WTC11 (cell line): ENCODE measurements at places on chromosomes 6 and 20.

DNA sequence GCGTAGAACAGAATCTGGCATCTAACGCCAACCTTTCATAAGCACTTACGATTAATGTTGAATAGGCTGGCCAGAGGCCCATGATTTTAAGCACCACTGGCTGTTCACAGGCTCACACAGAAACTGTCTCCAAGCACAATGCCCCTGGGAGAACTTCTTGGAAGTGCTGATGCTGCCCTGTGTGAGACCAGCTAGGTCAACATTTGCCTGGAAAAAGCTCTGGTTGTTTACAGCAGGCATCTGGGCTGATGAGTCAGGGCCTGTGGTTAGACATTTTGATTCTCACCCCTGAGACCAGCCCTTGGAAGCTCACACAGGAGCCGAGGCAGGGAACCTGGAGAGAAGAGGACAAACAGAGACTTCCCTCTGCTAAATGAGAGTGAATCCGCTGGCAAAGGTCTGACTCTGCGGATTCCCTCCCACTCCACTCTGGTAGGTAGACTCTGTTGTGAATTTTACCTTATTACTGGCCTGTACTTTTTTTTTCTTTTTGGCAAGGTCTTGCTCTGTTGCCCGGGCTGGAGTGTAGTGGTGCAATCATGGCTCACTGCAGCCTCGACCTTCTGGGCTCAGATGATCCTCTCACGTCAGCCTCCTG, 6.8 kb upstream of the SULF2 start:
- DNase-seq = no peak

DNA sequence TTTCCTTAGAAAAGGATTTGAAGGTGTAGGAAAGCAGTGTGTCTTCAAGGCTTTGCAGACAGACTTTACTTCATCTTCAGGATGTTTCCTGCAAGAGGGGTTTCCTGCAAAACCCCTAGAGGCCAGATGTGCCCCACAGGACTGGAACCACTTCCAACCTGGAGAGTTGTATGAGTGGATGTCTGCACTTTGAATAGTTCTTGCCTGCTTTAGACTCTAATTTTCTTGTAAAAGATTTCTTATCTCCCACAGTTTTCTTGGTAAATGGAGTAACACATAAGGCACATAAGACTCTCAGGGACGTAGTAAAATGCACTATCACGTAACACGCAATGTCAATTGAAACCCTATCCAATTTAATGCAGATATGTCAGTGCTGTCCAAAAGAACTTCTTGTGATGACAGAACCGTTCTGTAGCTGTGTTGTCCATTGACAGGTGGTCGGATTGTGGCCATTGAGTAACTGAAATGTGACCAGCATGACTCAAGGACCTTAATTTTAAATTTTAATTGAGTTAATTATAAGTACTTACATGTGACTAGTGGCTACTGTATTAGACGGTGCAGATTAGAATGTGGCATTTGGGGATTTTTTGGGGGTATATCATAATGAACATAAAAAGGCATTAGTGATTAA, 118.7 kb downstream of the JARID2 start:
- DNase-seq = no peak

DNA sequence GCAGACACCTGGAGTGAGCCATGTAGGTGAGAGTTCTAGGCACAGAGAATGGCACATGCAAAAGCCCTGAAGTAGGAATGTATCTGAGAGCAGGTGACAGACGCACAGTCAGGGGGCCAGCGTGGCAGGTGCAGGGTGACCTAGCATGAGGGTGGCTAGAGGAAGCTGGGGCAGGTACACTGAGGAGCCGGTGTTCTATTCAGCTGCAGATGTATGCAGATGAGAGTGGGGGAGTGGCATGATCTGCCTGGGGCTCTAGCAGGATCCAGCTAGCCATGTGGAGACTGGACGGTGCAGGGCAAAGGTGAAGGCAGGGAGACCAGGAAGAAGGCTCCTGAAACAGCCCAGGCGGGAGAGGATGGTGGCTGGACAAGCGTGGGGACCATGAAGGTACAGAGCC, 10.7 kb downstream of the PEDS1 start:
- DNase-seq = peak; percentile 73

GRCh38 chr6:145498425-145498824, 236.9 kb downstream of the EPM2A start:
- no peak for DNase-seq

DNA sequence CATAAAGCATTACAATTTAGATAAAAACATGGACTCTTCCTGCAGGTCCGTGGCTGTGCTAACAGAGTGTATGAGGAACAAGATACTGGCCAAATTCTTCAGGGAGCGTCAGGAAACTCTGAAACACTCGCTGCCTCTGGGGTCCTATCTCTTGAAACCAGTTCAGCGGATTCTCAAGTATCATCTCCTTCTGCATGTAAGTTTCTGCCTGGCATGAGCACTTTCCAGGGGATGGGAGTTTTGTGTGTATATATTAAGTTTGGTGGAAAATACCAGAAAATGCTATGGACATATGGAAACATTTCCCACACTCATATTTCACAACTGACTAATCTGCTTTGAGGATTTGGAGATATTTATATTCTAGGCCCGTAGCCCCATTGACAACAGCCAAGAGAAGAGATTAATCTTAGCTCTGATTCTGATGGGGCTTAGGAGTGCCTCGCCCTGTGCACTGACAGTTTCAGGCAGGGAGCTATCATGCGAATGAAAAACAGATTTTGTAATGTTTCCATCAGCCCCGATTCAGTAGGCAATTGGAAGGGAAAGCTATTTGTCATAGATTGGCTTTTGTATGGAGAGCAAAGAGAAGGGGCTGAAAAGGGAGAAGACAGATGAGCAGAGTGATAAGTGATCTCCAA, 64.7 kb upstream of the MTHFD1L start:
- DNase-seq = no peak

DNA sequence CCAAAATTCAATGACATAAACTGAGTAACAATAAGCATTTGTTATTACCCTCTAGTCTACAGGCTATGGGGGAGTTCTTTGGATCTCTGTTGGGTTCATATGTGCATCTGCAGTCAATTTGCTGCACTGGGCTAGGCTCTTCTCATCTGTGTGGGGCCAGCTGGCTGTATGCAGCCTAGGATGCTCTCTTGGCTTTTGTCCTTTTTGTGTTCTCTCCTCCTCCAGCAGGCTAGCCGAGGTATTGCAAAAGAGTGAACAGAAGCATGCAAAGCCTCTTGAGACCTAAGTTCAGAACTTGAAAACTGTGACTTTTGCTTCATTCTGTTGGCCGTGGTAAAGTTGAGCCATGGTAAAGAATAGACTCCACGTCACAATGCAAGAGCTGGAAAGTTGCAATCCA, 62.8 kb upstream of the FOXO3 start:
- peak; percentile 58 for DNase-seq

- DNase-seq = no peak
Measured at GRCh38 chr20:36017048-36017951, 48.9 kb downstream of the CNBD2 start.

DNA sequence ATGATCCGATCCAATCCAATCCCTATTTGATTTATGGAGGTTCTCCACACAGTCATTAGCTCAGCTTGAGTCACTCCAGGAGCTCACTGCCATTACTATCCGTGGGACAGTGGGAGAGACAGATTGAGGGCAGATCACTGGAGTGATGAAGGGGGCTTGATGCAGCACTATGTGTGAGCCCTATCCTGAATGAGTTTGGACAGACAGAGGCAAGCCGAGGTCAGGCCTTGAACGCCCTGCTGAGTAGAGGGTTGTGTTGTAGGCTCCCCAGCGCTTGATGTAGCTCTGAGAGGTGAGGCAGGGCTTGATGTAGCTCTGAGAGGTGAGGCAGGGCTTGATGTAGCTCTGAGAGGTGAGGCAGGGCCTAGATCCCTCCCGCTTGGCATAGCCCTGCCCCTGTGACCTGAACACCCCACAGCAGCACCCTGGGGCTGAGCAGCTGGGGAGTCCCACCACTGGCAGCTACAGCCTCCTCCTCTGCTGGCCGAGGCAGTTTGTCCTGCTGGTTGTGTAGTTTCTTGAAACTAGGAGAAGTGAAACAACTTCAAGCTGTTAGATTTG, 58.7 kb downstream of the ZFAND3 start:
- no peak for DNase-seq

GRCh38 chr20:12989586-12990115, 19.1 kb upstream of the SPTLC3 start:
- no peak for DNase-seq

- DNase-seq = no peak
Measured at GRCh38 chr20:60341062-60341461, 382.8 kb downstream of the CDH26 start.

DNA sequence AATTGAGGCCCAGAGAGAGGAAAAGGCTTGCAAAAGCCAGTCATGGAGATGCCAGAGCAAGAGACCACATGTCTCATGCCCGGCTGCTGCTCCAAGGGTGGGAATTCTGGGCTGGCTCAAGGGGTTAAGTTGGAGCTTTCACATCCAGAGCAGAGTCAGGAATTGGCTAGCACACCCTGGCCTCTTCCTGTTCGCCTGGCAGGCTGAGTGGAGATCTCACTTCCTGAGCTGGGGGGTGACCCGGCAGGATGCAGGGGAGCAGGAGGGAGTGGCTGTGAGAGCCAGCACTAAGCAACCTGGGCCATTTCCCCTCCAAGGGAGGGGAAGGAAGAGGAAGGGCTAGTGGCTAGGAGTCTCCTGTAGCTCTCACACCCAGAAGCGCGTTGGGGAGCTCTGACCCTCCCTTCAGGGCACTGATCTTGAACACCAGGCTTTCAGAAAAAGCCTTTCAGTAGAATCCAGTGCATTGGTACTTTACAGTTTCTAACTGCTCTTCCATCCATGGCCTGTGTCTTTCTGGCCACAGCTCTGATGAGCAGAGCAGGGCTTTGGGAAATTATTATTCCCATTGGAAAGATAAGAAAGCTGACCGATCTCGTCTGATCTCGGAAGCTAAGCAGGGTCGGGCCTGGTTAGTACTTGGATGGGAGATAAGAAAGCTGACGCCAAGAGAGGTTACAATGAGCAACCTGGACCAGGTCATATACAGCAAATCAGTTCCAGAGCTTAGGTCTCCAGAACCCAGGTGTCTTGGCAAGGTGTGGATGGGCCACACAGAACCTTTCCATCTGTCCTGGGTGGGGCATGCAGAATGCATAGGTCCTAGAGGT, 2.2 kb upstream of the CCM2L start:
- peak; percentile 50 for DNase-seq

DNA sequence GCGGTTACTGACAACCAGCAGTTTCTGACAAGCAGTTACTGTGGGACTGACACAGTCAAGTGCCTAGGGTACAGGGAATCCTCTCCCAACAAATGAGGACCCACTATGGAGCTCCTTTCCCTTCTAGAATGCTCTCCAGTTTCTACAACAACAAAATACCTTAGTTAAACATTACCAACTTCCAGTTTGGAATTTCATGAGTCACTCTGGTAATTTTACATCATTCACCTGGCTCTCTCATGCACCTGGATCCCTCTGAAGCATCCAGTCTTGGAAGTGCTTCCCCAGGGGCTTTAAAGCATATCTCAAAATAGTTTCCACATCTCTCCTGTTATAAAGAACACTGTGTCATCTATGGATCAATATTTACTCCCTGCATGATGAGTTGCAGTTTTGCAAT, 286.7 kb upstream of the SPTLC3 start:
- DNase-seq = no peak

- DNase-seq = no peak
Measured at GRCh38 chr20:16444057-16444777, 129.0 kb downstream of the KIF16B start.

GRCh38 chr6:37800703-37801604, 18.6 kb upstream of the ZFAND3 start:
- no peak for DNase-seq

DNA sequence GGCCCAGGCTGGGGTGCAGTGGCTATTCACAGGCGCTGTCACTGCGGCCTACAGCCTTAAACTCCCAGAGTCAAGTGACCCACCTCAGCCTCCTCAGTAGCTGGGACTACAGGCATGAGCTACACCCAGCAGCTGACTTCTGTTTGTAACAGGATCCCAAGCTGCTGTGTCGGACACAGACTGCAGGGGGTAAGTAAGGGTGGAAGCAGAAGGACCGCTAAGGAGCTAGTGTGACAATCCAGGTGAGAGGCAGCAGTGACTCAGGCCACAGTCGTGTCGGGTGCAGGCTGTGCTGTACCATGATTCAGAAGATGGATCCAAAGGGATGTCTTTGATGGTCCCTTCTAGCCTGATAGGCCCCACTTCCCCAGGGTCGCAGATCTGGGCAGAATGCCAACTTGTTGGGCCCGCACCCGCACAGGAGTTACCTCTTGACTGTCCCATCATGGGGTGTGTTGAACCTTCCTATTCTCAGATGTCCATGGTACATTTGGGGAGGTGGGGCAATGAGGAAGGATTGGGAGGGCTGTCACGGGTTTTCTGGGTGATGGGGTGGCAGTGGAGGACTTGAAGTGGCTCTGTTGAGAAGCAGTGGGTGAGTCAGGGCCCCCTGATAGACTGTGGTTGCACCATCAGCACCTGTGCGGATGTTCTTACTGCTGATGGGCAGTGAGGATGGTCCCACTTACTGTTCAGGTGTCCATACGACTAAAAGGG, 25.3 kb downstream of the AAR2 start:
- no peak for DNase-seq

- DNase-seq = no peak
Measured at GRCh38 chr6:134080171-134080795, 27.9 kb upstream of the SLC2A12 start.

GRCh38 chr6:1079525-1079924, 232.4 kb upstream of the FOXQ1 start:
- DNase-seq = no peak

GRCh38 chr20:9311132-9311531, 203.3 kb upstream of the LAMP5 start:
- no peak for DNase-seq

DNA sequence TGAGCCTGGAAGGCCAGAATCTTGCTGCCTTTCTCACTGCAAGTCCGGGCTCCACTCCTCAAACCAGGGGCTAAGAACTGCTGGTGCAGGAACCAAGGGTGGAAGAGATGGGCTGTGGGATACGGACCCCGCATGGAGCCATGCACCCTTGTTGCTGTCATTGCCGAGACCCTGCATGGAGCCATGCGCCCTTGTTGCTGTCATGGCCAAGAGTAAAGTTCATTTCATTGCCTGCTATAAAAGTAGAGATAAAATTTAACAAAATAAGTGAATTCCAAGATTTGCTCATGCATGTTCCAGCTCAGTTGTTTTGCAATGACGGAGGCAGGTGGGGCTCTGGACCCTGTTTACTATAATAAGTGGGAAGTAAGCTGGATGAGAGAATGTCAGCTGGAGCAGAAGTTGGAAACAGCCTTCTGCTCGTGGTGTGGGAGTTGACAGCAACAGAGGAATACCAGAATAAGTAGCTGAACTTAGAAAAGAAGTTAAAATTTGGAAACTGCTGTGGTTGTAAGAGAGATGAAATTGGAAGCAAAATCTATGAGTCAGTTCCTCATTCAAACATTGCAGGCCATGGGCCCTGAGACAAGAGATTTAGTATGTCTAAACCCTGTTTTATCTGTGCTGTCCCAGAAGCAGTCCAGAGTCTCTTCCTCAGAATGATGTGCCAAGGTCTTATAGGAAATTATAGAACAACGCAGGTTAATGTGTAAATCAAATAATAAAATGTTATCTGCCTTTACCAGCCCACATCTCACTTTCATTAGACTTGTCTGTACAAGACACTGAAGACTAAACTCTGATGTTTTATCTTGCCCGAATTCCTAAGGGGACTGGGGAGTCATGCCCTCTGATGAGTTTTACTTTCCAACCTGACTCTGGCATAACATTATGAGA, 15.8 kb upstream of the THBS2 start:
- DNase-seq = no peak
